ENCODE measurements at places on chromosomes 2 and 18.

GRCh38 chr18:54440292-54440691, 82.6 kb downstream of the C18orf54 start:
- DNase-seq = no peak

- no peak for DNase-seq
Measured at GRCh38 chr2:215612786-215613185, 176.9 kb upstream of the FN1 start.

- no peak for DNase-seq
Measured at GRCh38 chr2:85892216-85892944, 3.6 kb upstream of the ST3GAL5 start.

- no peak for DNase-seq
Measured at GRCh38 chr2:197204519-197205250, 105.9 kb downstream of the ANKRD44 start.

DNA sequence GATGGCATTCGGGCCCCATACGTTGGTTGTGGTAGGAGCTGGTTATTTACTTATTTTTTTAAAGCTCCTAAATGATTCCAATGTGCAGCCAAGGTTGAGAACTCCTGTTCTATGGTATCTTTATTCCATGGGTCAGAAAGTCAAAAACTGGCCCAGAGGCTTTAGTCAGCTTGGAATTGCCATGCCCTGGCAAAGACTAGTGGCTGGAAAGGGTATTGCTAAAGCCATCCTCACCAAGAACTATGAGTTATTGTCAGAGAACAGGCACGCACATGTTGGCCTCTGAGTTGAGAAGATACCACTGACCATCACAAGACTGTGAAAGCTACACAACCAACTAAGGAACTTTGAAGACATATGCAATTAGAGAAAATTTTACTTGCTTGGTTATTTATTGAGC, 47.9 kb upstream of the ACMSD start:
- DNase-seq = no peak

DNA sequence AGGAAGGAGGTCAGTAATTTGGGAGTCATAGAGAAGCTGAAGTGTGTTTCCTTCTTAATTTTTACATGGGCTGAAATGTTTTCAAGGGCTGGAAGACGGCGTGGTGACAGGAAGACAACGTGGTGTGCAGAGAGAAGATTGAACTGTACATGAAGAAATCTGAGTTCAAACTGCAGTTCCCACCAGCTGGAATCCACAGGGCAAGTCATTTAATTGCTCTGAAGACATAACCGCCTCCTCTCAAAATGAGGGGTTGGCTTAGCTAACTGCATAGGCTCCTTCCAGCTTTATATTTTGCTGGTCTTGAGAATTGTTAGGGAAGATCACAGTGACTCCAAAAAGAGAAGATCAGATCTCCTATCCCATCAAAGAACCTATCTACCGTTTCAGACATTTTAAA, 103.9 kb downstream of the SLC8A1 start:
- DNase-seq = no peak

DNA sequence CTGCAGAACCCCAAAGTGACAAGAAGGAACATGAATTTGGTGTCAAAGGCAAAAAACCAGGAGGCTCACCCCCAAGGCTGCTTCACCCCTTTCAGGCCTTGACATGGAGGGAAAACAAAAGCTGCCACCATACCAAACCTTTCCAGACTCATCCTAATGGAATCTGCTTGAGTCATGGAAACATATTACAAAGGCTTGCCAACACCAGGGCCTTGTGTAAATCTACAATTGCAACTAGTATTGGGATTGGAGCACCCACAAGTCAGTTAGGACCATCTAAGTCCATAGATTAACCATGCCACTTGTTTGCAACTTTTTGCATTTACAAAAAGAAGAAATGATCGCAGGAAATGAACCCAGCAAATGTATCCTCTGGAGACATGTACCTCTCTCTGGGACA, 297.6 kb downstream of the CDCA7 start:
- no peak for DNase-seq

- DNase-seq = no peak
Measured at GRCh38 chr2:95058466-95058988, 33.0 kb downstream of the MAL start.

- DNase-seq = no peak
Measured at GRCh38 chr2:119760237-119760955, 674 bp downstream of the PTPN4 start.

DNA sequence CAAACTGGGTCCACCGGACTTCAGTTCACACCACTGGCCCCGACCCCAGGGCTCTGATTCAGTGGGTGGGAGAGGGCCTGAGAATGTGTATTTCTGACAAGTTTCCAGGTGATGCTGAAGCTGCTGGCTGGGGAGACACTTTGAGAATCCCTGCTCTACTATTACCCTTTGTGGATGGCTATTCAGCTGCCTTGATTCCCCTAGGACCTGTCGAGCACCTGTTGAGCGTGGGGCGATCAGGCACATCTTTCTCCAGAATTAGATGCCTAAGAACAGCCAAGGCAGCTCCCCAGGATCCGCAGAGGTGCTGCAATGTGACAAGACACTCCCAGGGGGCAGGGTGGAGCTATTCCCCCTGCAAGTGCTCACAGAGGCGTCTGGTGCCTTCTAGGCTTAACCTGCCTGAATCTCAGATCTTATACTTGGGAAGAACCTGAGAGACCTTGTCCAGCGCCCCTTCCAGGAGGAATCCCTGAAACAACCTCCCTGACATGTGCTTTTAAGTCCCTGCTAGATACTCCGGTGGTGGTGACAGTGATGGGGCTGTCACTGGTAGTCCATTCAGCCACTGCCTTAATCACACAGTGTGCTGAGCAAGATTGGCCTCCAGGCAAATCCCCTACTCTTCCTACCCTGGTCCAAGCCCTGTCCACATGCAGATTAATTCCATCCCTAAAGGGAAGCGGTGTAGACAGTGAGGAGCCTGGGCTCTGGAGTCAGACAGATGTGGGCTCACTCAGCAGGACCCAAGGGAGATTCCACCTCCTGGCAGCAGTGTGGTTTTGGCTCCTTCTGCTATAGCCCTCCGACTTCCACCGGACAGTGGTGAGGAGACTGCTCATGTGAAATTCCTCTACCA, 43.4 kb upstream of the OTOF start:
- DNase-seq = no peak

- no peak for DNase-seq
Measured at GRCh38 chr2:103176294-103176915, 414.6 kb downstream of the TMEM182 start.

- DNase-seq = peak; percentile 65
Measured at GRCh38 chr18:23498877-23499276, 4.4 kb upstream of the RMC1 start.

- DNase-seq = peak; percentile 62
Measured at GRCh38 chr2:161238560-161239325, 69.5 kb upstream of the PSMD14 start.

- DNase-seq = no peak
Measured at GRCh38 chr2:237289139-237289538, 124.8 kb downstream of the COL6A3 start.

GRCh38 chr2:173983391-173983871, 18.3 kb upstream of the SP3 start:
- no peak for DNase-seq

GRCh38 chr18:55286257-55286825, 301.7 kb downstream of the TCF4 start:
- DNase-seq = no peak

- no peak for DNase-seq
Measured at GRCh38 chr2:85156153-85156552, 23.0 kb downstream of the TCF7L1 start.

GRCh38 chr18:70991577-70991976, 702.7 kb downstream of the SOCS6 start:
- no peak for DNase-seq

GRCh38 chr2:23532391-23533337, 147.7 kb downstream of the KLHL29 start:
- DNase-seq = peak; percentile 19

GRCh38 chr2:116787848-116788247, 1026.6 kb upstream of the DDX18 start:
- DNase-seq = no peak

GRCh38 chr2:117703858-117704257, 110.6 kb upstream of the DDX18 start:
- DNase-seq = no peak

DNA sequence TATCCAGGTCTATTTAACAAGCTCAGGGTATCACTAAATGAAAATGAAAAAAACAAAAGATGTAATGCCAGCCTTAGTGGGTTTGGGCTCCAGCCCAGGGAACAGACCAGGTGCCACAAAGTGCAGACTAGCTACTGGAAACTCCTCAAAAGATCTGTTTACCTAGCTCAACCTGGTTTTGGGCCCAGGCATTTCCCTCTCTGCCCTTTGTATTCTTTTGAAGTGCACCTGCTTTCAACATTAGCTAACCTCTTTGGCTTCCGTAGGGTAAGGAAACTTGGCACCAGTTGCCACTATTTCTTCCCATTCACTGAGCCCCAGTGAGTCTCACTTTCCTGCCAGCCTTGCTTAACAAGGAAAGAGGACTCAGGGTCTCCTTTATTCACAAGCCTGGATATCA, 123.6 kb upstream of the CDCA7 start:
- no peak for DNase-seq

DNA sequence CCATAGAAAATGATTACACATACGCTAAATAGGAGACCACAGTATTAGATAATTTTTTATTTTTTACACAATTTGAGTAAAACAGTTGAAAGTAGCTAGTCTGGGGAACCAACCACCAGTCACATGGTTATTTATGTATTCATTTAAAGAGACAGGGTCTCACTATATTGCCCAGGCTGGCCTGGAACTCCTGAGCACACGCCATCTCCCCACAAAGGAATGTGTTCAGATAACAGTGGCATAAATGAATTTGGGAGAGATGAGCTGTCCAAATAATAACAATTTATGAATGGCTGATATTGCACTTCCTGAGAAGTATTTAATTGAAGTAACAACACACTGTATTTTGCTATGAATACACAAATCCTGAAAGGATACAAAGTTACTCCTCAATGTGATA, 39.7 kb downstream of the KIDINS220 start:
- DNase-seq = no peak

DNA sequence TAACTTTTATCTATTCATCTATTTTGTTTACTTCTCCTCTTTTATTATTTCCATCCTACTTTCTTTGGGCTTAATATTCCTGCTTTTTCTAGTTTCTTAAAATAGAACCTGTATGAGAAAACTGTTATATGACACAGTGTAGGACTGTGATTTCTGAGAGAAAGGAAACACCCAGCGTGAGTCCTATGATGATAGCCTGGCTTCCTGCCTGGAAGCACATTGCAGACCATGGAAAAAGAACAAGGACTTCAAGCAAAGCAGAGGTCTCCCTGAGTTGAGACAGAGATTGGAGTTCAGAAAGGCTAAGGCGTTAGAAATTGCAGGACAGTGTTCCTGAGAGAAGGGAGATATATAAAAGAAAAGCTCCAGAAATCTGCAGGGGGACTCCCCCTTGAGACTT, 7.8 kb downstream of the RBM44 start:
- DNase-seq = no peak

DNA sequence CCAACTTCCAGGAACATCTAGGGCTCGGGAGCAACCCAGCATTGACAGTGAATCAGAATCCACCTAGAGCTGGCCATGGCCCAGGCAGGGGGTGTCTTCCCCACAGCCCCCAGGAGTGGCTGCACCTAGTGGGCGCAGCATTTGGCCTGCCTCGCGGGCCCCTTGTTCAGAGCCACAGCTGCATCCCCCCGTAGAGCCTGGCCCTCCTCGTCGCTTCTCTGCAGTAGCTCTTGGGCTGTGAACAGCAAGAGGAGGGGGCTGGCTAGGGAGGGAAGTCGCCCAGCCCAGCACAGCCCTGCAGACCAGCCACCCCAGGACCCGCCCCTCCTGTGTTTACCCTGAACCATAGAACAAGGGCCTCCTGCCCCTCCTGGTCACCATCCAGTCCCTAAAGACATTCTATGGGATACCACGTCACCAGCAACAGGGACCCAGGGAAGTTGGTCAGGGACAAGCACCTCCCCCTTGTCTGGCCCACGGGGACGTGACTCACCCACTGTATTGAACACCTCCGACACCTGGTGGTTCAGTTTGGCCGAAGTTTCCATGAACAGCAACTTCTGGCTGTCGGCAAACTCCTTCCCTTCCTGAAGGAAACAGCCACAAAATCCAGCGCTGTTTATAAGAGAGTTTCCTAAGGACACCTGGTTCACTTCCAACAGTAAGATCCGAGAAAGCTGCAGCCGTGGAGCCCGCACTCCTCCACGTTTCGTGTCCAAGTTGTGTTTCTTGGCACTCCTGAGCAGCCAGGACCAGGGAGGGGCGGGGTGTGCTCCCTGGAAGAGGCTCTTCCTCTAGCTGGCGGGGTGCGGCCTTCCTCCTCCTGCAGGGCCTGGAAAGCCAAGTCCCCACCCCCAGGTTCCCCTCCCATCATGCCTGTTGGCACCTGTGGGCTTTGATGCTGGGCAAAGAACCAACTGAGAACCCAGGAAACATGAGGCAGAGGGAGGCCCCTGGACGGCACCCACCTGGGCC, 8.8 kb downstream of the PRLH start:
- DNase-seq = no peak

- DNase-seq = no peak
Measured at GRCh38 chr18:55000529-55000928, 41.3 kb upstream of the CCDC68 start.

DNA sequence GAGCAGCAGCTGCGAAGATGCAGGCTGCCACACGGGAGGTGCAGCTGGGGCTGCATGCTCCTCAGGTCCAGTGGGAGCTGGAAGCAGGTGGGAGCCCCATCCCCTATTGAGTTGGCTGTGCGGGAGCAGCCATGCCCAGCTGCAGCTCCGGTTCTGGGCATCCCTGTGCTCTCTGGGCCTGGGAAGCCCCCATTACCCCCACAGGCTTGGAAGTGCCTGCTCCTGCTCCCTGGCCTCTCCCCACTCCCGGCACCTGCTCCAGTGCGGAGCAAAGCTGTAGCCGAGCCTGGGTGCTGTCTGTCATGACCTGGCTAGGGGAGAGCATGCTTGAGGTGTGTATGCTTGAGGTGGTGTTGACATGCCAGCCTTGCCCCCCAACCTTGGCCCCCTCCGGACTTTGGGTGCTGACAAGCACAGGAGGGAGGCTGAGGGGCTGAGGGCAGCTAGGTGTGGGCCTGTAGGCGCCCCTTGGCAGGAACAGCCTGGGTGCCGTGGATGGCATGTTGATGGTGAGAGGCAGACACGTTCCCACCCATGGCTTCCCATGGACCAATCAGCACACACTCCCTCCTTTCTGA, 21.5 kb downstream of the ANKRD29 start:
- no peak for DNase-seq

GRCh38 chr2:37037771-37038170, 46.4 kb downstream of the HEATR5B start:
- DNase-seq = no peak

DNA sequence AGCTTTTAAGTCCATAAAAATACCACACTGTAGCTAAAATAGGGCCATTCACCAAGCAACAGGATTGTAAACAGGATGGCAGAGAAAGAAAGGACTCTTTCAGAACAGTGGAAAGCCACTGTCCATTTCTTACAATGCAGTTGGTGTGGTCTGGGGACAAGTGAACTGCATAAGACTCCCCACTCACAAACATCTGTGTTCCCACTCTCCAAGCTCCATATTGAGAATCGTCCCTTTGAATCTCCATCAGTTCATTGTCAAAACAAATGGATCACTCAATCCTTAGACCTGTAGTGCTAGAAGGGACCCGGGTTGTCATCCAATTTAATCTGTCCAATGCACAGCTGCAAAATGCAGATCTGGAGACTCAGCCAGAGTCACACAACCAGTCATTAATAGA, 347.4 kb upstream of the KLHL29 start:
- DNase-seq = no peak

Measured in CD4-positive, alpha-beta T cell (primary cell).